ENCODE measurements at places on chromosomes 12 and 14.
A peak's percentile ranks its signal among the peaks of the same experiment; 100 is the strongest.

GRCh38 chr14:101009531-101009930 is 106.0 kb upstream of the RTL1 start:
- DNase-seq = no peak

- no peak for DNase-seq
Measured at GRCh38 chr12:4719821-4720636, at the start of gene GALNT8. Gene GALNT8, plus strand, starts transcription at chr12:4720400. Its CDS starts 278 bp downstream, at chr12:4720678.

DNA sequence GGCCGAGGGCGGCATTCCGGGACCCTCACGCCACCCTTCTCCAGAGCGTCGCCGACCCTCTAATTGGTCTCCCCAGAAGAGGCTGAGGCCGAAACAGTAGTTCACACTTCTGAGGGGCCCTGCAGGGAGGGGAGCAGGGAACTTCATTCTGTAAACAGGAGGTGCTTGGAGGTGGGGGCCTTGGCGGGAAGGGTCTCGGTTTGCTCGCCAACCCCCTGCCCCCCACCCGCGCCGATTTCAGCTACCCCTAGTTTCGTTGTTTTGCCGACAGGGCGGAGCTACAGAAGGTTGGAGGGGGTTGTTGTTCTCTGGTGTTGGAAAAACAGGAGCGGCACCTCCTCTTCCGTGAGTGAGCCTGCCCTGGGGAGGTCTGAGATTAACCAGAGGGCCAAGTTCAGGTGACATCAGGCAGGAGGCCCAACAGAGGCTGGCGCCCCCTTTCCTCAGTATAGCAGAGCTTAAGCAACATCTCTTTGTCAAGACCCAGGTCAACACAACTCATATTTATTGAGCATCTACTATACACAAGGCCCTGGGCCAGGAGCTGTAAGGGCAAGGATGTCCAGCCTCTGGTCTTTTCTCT is 682 bp downstream of the ERBB3 start:
- DNase-seq = peak; percentile 70

- DNase-seq = no peak
Measured at GRCh38 chr14:96661244-96661969, 135.8 kb upstream of the VRK1 start.

DNA sequence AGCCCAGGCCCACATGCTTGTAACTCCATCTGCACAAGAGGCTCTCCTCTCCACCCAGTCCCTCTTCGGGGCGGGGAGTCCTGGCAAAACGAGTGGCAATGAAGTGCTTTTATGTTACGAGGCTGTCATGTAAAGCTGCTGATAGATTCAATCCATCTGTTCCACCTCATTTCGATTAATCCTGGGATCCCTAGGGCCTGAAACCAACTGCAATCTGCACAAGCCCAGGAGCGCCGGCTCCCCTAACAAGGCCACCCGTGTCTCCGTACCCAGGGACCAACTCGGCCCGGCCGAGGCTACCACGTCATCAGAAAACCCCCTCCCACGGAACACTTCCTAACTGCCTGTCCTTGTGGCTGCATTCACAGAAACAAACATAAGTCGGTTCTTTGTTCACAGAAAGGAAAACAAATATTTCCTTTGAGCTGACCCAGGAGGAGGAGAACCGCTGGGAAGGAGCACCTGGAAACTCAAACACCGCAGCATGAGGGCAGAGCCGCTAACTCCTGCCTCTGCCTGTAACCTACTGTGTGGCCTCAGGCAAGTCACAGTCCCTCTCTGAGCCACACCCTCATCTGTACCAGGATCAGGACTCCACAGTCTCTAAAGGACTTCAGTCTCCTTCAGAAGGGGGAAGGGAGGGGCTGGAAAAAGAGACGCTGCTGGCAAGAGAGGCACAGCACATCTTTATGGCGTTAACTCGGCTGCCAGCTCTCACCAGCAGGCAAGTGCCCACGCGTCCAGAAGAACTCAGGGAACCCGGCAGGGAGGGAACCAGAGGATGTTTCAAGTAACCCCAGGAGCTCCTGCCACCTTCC is 47.8 kb downstream of the CCDC88C start:
- peak; percentile 74 for DNase-seq

- DNase-seq = no peak
Measured at GRCh38 chr12:124744659-124745464, 118.8 kb downstream of the SCARB1 start.

GRCh38 chr12:106452309-106452708 is 94.8 kb downstream of the POLR3B start:
- DNase-seq = no peak

DNA sequence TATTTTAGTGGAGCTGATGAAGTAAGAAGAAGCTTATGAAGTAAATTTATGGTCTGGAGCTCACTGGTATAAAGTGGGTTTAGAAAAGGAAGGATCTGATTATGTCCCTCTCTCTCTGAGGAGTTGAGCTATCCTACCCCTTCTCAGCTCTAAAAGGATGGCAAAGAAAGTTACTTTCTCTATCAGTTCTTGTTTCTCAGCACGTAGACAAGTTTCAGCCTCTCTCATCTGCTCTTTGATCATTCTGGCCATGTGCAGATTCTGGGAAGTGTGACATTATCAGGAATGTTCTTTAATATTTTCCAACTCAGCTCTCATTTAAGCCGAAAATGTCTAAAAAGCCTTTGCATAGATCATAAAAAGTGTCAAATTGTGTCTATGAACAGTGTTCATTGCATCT is 5.8 kb upstream of the EGLN3 start:
- no peak for DNase-seq

GRCh38 chr12:6122201-6122600 is 2.3 kb downstream of the VWF start:
- DNase-seq = no peak

DNA sequence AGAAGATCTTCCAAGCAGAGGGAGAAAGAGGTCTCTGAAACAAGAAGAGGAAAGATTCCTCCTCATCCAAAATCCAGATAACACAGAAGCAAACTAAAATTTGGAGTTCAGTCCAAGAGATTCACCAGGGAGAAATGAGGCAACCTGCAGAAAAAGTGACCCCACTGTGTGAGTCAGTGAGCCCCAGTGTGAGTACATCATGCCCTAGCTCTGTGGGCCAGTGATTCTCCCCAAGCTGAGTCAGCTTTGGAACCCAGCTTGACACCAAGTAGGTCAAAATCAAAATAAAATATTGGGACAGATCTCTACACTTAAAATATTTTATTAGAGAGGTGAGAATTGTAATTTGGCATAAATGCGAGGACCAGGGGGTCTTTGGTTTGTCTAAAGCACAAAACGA is 17.2 kb downstream of the CLEC2B start:
- no peak for DNase-seq

GRCh38 chr12:85016413-85016812 is 19.7 kb downstream of the TSPAN19 start:
- DNase-seq = no peak

DNA sequence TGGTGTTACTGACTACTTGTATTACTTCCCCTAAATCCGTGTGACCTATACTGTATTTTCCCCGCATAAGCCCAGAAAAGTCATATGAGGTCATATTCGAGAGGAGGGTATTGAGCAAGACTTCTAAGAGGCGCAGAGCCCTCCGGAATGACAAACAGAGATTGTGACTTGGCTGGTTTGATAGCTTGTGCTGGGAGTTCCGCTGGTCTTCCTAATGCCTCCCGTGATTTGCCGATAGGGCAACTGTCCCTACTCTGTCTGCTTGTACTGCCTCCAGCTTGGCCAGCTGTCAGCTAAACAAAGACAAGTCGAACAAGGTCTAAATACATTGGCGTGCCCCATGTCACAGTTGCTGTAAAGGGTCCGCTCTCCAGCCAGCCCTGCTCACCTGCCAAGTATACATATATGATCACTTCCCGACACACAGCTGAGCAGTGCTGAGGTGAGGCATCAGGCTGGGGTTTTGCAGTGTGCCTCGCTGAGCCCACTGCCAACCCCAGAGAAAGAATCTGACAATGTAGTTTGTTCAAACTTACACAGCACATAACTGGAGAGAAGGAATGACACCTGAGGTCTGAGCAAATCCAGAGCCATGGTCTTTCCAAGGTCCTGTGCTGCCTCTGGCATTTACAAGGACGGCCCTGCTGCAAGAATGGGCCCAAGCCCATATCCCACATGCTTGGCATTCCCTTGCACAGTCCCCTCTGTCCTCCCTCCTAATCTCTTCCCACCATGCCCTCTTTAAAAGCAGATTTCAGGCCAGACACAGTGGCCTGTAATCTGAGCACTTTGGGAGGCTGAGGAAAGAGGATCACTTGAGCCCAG is 23.7 kb downstream of the LGMN start:
- DNase-seq = peak; percentile 40

DNA sequence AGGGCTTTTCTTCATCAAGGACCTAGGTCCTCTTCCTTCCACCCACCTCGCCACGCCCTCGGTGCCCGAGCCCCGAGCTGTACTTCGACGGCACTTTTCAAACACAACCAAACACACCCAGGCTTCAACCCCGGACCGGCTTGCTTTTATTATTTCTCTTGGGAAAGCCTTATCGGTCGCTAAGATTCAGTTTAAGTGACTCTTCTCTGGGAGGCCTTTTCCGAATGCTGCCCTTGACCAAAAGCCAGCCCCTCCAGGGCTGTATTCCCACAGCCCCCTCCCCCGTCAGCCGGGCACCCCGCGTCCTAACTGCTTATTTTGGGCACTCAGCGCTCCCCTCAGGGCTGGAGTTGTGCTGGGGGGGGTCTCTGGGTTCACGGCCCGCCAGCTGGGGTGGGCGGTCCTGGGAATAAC is 644 bp upstream of the PPP4R4 start:
- DNase-seq = no peak

- DNase-seq = no peak
Measured at GRCh38 chr12:123937707-123938591, 34.7 kb downstream of the CCDC92 start.

DNA sequence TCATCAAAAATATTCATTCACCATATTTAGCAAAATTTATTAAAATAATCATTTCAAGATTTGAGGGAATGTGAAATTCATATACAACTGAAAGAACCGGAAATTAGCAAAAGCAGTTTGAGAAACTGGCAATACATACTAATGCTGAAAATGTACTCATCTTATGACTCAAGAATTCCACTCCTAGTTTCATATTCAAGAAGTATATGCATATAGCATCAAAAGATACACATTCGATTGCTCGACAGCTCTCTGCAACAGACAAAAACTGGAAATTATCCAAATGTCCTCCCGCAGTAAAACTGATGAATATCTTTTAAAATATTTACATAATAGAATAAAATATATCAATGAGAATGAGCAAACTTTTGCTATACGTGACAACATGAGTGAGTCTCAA is 189.2 kb upstream of the MGAT4C start:
- peak; percentile 1 for DNase-seq

DNA sequence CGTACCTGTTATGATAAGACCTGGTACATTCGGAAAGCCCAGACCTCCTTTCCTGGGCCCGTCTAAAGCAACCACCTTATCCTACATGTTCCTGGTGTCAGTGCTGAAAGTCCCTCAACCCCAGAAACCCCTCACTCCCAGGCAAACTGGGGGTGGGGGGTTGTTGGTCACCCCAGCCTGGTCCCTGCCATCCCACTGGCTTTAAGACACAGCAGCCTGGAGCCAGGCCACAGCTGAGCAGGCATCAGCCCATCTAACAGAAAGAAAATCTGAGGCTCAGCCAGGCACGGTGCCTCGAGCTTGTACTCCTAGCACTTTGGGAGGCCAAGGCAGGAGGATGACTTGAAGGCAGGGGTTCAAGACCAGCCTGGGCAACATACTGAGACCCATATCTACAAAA is 4.5 kb downstream of the SELPLG start:
- DNase-seq = no peak

GRCh38 chr12:22284871-22285270 is 49.6 kb downstream of the ST8SIA1 start:
- no peak for DNase-seq

GRCh38 chr12:84779169-84779568 is 133.4 kb downstream of the SLC6A15 start:
- no peak for DNase-seq

- DNase-seq = no peak
Measured at GRCh38 chr14:30214014-30214413, 286.4 kb upstream of the PRKD1 start.
